ENCODE measurements at places on chromosomes 3 and 15.

- no peak for DNase-seq
Measured at GRCh38 chr3:58005669-58006068, 2.6 kb upstream of the FLNB start.

DNA sequence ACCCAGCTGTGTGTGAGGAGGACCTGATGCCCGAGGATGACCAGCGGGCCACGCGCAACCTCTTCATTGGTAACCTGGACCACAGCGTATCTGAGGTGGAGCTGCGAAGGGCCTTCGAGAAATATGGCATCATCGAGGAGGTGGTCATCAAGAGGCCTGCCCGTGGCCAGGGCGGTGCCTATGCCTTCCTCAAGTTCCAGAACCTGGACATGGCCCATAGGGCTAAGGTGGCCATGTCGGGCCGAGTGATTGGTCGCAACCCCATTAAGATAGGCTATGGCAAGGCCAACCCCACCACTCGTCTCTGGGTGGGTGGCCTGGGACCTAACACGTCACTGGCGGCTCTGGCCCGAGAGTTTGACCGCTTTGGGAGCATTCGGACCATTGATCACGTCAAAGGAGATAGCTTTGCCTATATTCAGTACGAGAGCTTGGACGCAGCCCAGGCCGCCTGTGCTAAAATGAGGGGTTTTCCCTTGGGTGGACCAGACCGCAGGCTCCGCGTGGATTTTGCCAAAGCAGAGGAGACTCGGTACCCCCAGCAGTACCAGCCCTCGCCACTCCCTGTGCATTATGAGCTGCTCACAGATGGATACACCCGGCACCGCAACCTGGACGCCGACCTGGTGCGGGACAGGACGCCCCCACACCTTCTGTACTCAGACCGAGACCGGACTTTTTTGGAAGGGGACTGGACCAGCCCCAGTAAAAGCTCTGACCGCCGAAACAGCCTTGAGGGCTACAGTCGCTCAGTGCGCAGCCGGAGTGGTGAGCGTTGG is 1.5 kb downstream of the RBM15B start:
- no peak for DNase-seq

DNA sequence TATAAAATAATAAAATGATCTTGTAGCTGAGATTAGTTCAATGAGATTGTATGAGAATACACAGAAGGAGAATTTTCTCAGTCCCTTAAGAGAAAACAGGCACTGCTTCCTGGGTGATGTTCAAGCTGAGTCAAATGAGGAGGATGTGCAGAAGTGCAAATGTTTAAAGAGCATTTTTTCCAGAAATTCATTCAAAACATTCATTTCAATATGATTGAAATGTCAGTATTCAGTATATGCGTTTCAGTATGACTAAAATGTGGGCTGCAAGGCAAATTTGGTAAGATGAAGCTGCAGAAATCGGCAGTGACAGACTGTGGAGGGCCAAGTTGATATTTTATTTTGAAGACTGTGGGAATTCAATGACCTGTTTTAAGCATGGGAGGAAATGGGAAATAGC is 19.3 kb upstream of the PYDC2 start:
- peak; percentile 47 for DNase-seq

DNA sequence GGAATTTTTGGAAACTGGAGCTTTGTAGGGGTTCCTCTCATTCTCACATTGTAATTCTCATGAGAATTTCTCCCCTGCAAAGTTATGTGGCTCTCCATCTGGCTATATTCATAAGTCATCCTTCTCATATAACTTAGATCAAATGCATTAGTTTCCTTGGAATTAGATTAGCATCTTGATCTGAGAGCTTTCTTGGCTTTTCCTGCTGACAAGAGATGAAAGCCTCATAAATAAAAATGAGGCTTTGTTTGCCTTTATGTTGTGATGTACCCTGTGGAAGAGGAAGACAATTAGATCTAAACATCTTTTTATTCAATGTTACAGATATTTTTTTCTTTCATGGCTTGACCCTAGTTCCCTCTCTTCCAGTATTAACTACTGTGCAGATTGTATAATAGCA is 165.4 kb upstream of the ZPLD1 start:
- DNase-seq: no peak

DNA sequence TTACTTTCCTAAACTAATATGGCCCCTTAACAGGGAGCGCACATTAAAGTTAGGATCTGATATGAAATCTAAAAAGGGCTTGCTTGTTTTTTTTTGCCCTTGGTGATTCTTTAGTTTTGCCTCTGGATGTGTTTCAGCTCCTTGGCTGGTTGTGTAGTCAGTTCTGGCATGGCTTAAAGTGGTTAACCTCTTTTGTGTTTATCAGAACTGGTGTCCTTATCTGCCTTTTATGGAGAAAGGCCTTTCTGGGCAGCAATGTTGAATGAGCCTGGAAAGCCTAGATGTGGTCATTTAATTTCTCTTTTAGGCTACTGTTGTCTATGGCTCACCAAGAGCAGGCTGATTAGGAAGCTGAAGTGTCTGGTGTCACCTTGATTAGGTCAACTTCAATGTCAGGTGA is 254.5 kb upstream of the ROPN1 start:
- DNase-seq: no peak

- DNase-seq: no peak
Measured at GRCh38 chr3:186782542-186783057, 777 bp upstream of the EIF4A2 start.

- DNase-seq: no peak
Measured at GRCh38 chr3:128167646-128167972, 14.3 kb downstream of the EEFSEC start.

- no peak for DNase-seq
Measured at GRCh38 chr15:95086531-95087252, 855.3 kb downstream of the MCTP2 start.

DNA sequence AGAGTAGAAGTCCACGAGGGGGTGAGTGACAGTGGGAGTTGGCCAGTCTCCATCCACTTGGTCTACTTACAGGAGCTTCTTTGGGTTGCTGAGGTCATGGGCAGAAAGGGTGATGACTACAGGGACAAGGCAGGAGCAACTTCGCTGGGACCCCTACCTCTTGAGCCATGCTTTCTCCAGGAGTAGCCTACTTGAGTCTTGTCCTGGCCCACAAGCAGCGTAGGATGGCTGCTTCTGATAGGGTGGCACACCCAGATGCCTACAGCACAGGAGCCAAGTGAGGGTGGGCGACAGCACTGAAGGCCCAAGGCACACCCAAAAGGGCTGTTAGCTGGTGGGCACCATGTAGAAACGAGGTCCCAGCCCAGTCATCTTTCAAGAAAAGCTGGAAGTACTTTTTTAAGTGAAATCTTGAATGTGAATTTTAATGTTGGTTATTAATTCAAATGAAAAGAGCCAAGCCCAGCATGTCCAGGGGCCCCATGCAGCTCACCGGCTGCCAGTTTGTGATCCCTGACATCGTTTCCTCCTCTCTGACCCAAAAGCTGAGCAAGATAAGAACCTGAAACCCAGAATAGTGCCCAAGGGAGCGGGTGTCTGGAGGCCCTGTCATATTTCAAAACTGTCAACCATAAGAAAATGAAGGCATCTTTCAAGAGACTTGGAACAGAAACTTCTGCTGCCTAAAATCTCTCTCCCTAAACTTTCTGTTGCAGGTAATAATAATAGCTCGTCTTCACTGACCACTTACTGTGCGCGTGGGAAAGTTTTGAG is 2.2 kb upstream of the CPEB1 start:
- no peak for DNase-seq

DNA sequence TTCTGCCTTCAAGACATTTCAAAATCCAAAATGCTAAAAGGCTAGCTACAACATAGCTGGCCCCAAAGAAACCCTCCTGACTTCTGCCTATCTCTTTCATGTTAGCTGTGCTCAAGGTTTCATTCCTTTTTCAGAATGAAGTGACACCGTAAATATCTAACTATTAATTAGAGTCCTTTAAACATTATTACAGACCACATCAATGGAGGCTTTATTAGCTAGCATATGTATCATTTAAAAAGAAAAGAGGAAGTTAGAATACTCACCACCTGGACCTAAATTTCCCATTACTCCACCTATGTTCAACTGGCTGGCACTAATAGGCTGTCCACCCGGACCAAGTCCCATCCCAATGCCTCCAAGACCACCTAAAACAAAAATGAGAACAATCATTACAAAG is 24.6 kb downstream of the MYEF2 start:
- no peak for DNase-seq

DNA sequence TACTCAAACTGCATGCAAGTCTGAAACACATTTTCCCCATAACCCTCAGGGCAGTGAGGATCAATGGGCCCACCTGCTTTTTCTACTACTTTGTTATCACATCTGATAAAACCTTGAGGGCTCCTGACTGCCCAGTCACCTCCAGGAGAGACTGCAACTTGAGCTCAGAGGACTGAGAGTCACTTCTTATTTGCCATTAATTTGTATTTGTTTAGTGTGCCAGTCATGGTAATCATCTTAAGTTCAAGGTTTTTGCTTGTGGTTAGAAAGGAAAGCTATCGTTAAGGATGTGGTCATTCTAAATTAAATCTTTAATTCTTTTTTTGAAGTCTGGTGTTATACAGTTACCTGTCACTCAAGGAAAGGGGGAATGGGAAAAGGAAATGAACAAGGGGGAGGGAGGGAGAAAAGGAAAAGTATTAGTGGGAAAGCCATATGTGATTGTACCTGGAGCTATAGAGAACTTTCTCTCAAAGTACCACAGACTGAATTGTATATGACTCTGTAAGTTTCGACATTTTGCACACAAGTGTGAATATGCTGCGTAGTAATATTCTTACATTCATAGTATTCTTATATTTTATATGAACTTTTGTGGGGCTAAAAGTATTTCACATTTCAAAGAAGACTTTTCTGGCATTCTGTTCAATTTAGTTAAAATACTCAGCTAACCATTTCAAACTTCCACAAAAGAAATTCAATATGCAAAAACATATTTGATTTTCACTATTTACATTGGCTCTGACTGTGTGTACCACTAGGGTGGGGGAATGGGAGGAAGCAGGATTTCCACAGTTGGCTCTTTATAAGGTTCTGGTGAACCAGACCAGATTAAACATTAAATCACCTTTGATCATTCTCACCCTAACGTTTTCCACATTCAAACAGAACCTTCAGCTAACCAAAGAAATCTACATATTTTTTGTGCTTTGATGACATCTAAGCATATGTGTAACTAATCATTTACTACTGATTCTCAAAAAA is 166.5 kb upstream of the ATP11B start:
- DNase-seq: no peak

DNA sequence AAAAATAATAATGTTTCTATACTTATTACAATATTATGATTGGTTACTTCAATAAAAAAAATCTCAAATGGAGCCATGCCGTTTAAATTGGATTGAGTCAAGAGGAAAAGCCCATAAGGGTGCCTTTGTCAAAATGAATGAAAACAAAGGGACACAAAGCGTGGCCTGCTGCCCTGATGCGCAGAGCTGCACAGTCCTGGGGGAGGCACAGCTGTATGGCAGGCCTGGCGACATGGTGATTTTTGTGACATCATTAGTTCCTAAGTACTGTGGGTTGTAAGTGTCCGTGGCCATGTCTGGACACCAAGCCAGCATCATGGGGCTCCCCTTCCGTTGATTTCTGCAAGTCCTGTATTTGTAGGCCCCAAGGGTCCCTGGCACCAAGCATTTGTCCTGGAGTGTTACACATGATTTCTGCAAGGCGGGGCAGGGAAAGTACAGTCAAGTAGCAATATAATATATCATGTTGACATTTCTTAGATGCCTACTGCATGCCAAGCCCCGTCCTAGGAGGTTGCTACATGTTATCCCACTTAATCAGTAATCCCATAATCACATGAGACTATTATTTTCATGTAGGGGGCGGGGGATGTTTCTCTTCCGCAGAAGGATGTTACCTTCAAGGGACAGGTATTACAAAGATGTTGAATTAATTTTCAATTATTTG is 59.7 kb downstream of the GHSR start:
- DNase-seq: peak; percentile 2

All from putamen (tissue), 1 donor.